ENCODE measurements at places on chromosomes 7 and 10.

DNA sequence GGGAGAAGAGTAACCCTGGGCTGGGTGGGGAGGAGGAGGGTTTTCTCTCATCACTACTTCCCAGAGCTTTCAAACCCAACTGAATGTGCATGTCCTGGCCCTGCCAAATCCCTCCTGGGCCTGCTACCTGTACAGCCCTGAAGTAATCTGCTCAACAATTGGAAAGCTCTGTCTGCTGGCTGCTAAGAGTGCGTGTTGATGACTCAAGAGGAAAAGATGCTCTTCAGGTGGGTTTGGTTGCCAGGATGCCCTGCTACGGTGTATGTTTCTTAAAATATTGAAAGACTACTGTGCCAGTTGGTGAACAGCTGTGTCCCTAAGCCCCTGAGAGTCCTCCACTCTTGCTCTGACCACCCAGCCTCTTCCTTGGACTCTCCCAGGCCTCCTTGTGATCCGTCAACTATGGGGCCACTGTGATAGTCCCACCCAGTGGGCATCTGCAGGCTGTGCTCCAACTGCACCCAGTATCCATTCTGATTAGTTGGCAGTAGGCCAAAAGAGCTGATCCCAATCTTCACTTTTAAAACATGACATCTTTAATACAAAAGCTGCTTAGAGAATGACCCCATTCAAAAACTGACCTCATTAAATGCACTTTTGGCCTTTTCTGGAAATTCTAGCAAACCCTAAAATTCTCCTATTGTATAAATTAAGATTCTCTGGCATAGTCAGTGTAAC is 85.6 kb downstream of the AOAH start:
- DNase-seq: no peak

GRCh38 chr10:129792141-129792540 is 171.9 kb downstream of the EBF3 start:
- no peak for DNase-seq

DNA sequence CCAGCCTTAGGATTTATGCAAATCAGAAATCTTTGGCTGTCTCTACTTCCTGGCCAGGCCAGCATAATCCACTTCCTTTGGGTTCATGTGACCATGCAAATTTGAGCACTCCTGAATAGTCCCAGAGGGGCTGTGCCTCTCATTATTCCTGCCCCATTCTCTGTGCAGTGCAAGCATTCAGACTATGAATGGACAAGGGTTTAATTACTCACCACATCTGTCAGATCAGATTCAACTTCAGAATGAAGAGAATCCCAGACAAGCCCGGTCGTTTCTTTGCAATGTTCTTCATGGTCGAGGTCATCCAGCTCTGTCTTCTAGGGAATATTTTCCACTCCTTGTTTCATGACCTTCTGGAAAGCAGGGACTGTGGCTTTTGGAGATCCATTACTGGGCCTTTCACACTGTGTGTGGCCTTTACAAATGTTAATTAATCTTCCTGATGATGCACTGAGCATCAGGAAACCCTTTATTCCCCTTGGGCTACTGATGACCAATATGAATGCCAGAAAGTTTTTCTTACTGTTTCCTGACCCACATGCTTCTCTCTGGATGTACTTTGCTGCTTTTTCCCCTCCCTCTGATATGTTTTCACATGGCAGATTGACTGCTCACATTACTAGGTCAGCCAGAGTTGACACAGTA is 217.6 kb upstream of the TCF7L2 start:
- DNase-seq: no peak

- no peak for DNase-seq
Observed at GRCh38 chr10:44660271-44660670, 250.9 kb upstream of the TMEM72 start.

GRCh38 chr10:3452683-3453361 is 280.2 kb upstream of the PITRM1 start:
- no peak for DNase-seq

DNA sequence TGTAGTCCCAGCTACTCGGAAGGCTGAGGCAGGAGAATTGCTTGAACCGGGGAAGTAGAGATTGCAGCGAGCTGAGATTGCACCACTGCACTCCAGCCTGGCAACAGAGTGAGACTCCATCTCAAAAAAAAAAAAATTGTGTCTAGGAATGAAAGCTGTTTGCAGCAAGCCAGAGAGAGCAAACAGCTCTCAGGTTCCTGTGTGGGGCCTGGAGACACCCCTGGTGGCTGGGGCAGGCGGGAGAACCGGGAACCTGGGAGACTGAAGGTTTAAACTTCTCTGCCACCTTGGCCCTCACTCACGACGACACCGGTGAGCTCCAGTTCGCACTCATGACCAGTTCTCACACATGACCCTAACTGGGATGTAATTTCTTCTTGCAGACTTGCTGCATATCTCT is 13.2 kb upstream of the UNCX start:
- no peak for DNase-seq

DNA sequence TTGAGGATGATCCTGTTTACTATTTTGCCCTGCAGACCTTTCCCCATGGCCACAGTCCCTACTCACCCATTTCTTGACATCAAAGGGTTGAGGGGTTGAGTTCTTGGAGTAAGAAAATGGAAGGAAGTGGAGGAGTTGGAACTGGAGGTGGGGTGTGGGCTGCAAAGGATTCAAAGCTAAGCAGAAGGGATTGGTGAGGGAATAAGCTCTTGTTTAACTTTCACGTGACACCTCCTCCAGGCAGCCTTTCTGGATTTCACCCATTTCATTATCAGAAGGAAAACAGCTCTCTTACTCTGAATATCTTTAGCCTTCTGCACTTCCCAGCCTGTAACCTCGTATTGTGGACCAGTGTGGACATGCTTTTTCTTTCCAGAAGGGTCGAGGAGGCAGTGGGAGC is 13.7 kb downstream of the MOSPD3 start:
- DNase-seq: no peak

GRCh38 chr7:104790440-104790839 is 223.6 kb upstream of the KMT2E start:
- no peak for DNase-seq

DNA sequence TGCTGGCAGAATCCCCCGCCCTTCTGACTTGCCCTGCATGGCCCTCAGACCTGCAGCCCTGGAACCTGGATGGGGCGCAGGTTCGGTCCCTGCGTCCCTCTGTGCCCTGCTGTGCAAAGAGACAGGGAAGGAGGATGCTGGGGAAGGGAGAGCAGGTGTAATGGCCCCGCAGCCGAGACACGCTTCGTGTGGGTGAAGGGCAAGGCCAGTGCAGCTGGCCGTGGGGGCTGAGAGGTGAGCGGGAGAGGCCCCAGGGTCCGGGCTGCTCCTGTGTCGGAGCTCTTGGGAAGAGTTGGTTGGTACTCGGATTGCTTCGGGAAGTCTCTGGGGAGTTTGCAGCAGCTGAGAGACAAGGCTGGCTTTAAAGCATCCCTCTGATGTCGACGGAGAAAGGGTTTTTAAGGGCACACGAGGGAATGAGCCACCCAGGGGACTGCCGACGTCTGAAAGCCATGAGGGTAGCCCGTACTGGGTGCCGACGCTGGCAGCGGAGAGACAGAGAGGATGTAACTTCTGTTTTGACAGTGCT is 6.5 kb downstream of the ELFN1 start:
- no peak for DNase-seq
